ENCODE measurements at places on chromosomes 5 and 9.

DNA sequence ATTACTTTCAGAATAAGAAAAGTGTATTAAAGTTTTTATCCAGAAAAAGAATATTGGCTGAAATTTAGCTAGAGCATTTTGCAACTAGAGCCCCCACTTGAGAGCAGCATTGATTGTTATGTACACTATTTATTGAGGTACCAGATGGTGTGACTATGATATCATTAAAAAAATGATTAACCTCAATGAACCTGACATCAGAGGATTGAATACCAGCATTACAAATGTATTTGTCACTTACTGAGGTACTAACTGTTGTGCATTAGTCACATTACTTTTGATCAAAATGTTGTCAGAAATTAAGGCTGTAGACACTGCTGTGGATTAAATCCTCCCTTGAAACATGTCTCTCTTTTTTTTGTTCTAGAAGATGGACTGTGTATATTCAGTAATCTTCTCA lies 127.8 kb upstream of the DHFR start:
- DNase-seq: no peak

GRCh38 chr9:88578121-88579049 lies 43.4 kb downstream of the NXNL2 start:
- peak; percentile 76 for DNase-seq

- DNase-seq: no peak
Observed at GRCh38 chr9:136656795-136657611, 5.7 kb upstream of the EGFL7 start.

DNA sequence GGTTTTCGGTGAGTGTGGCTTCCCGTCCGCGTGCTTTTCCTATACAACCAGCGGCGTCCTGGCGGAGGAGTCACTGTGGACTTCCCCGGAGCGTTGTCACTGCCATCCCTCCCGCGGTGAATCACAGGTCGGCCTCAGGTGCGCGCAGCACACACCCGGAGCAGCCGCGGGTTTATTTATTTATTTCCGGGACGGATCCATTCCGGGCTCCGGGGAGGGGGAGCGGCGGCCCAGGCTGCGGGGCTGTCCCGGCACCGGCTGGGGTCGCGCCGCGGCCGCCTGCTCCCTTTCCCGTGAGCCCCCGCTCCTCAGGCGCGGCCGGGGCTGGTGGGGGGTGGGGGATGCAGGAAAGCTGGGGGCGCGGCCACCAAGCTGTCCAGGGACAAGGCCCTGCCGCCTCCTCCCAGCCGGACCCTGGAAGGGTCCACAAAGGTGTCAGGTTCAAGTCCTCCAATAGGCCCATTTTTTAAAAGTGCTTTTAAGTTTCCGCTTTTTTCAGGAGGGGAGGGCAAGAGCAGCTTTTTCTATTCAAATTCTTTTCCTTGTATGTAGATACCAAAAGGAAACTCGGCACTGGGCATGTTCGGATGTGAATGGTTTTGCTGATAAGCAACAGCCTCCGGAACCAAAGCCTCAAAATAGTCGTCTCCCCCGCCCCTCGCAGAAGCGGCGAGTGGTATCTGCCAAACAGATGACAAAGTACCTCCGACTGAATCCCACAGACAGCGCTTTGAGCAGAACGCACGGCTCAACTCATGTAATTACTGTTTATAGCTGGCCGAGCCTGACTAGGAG lies 192.5 kb downstream of the CD180 start:
- DNase-seq: peak; percentile 70

DNA sequence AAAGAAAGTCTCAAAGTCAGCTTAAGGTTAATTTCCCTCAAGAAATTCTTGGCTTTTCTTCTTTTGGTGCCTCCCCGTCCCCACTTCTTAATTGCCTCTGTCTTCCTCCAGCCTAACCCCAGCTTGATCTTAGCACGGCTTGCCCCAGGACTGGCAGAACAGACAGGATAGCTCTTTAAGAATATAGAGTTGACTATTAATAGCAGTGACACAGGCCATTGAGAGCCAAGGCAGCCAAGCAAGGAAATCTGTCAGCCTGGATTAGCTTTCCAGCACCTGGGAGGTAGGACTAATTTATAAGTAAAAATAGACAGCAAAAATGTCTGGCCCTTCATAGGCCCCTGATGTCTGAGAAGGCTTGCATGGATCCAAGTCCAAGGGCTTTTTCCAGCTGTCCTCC lies 384.6 kb upstream of the SLC30A5 start:
- DNase-seq: no peak

- DNase-seq: no peak
Observed at GRCh38 chr5:124736082-124736804, 10.2 kb downstream of the ZNF608 start.

GRCh38 chr9:20331095-20331685 lies 291.1 kb downstream of the MLLT3 start:
- DNase-seq: no peak

DNA sequence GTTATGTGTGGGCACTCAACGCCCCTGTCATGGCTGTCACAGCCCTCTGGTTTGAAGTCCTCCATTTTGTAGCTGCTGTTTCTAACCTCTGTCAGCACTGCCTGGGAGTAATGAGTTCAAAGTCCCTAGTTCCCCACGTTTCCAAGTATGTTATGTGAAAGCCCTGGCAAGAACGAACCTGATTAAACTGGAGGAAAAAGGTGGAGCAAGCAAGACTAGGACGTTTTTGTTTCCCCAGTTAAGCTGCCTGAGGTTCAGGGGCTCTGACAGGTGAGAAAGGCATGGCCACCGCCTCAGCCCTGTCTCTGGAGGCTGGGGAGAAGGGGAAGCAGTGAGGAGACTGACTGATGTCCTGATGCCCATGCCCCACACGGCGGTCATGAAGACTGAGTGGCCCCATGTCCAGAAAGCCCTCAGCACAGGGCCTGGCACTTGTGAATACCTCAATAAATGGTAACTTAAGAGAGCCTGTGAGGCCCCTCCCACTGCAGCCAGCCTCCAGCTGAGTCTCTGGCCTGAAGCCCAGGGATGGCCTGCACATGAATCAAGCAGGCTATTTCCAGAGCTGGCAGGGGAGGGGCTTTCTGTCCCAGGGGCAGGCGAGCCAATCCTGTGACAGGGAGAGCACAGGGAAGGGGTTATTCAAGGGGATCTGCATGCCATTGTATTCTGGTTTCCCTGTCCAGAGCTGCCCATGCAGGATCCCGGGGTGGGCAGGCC lies 61.8 kb downstream of the PFDN1 start:
- DNase-seq: peak; percentile 95
